ENCODE measurements at places on chromosomes 4 and X.

- no peak for DNase-seq
Observed at GRCh38 chr4:91118597-91118996, 991.4 kb downstream of the CCSER1 start.

DNA sequence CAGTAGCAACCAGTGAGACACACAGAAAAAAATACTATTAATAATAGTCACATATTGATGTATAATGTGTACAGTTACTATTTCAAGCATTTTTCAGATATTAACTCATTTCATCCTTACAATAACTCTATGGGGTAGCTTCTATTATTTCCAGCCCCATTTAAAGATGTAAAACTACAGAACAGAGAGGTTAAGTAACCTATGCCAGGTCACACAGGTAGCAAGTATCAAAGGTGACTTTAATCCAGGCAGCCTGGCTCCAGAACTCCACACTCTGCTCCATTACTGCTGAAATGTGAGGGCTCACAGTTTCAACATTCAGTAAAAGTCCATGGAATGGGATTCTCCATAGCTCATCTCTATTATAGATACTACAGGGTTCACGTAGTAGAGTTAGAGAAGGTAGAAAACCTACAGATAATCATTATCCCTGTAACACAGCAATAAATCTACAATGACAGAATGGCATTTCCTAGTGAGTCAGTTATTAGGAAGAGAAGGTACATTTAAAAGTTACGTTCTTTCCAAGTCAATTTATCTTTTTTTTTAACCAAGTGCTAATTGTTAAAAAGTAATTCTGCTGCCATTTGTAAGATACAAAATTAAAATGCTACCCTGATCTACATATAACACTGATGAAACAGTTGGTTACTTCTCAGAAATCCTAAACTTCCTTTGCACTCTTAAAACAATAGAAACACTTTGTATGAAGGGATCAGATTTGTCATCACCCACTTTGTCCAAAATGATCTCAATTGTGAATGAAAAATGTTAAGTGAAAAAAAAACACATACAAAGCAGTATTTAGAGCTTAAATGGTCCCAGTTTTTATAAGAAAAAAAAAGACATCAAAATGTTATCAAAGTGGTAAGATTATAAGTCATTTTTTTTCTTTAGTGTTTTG, 18.7 kb downstream of the RELL1 start:
- no peak for DNase-seq

DNA sequence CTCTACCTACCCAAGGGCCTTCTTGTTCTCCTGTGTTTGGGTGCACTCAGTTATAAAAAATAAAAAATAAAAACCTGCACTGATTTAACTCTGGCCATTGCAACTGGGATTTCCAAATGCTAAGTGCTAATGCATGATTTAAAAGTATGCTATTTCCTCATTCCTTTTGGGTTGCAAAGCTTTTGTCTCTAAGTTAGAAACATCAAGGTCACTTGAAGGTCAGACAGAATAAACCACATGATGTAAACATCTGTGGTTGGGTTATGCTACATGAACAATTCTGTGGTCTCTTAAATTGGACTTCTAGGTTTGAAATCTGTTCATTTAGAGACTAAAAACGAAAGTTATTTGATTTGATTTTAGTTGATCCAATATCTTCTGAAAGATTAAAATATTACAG, 1547.4 kb upstream of the TENM3 start:
- DNase-seq: no peak

DNA sequence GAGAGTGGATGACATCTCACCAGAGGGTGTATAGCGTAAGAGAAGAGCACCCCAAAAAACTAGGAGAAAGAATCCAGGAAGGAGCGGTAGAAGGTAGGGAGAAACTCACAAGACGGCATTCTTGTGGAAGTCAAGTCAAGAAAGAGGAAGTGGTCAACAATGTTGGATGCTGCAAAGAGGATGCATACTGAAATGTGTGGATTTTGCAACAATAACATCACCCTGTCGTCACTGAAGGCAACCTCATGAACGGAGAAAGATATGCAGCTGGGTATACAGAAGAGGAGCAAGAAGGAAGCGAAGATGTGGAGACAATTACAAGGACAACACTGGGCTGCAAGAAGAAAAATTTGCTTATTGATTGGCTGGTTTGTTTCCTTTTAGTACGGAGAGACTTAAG, 11.4 kb upstream of the TAPT1 start:
- no peak for DNase-seq

DNA sequence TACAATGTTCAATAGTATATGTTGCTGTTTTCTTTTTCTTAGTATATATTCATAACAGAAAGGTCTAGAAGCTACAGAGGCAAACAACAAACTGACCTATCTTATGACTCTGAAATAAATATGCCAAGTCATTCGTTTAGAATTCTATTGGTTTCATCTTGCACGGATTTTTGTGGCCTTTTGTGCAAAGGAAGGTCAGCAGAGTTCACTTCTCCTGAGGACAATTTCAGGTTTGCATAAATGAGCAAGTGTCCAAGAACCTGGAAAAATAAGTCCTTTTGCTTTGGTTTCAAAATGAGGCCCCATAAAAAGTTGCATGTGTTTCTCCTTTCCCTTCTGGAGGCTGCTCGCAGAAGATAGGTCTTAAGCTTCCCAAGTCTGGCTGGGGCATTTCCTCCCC, 156.9 kb downstream of the APBB2 start:
- no peak for DNase-seq

DNA sequence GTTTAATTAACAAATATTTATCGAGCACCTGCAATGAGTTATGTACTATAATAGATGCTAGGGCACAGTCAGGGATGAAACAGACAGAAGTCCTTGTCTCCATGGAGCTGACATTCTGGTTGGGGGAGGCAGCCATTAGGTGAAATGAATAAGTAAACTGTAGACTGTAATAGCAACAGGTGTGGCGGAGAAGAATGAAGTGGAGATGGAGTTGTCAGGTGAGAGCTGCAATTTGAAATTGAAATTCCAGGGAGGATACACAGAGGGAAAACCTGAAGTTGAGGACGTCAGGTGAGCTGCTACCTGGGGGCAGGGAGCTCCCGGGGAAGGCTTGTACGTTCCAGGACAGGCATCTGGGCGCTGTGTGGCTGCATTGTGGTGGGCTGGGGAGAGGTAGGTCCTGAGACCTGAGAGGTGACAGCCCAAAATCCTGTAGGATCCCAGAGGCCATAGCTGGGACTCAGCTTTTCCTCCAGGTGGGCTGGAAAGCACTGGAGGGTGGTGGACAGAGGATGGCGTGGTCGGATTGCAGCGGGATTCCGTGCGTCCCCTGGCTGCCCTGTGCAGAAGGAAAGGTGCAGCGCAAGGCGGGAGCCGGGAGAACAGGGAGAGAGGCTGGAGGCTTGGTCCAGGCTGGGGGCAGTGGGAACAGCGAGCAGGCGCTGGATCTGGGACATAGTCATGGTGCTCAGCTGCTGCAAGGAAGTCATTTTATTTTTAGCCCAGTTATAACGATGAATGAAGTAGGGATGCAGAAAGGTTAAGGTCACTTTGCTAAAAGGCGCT, 24.8 kb downstream of the CYTL1 start:
- DNase-seq: no peak

- DNase-seq: no peak
Observed at GRCh38 chr4:65825116-65825753, 154.9 kb upstream of the EPHA5 start.

All from C1 segment of cervical spinal cord (tissue), 14 donors.